ENCODE measurements at places on chromosomes 3 and 15.

GRCh38 chr15:88714782-88715372, 76.1 kb downstream of the ISG20 start:
- DNase-seq: no peak

GRCh38 chr3:32862247-32862935, 44.6 kb downstream of the TRIM71 start:
- no peak for DNase-seq

DNA sequence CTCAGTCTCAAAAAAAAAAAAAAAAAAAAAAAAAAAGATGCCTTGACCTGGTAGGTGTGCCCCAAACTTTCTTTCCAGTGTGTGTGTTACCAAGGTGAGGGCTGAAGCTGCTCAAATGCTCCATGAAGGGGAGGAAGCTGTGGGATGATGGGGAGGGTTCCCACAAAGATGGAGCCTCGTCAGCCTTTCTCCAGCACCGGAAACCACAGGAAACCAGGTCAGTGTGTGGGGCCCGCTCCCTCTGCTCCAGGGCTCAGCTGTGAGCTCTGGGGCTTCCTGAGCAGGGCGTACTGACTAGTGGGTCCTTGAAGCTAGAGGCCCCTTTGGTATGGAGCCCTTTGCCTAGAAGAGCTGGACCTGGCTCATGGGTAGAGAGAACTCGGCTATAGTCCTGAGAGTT, 681 bp upstream of the IL17RE start:
- DNase-seq: no peak

DNA sequence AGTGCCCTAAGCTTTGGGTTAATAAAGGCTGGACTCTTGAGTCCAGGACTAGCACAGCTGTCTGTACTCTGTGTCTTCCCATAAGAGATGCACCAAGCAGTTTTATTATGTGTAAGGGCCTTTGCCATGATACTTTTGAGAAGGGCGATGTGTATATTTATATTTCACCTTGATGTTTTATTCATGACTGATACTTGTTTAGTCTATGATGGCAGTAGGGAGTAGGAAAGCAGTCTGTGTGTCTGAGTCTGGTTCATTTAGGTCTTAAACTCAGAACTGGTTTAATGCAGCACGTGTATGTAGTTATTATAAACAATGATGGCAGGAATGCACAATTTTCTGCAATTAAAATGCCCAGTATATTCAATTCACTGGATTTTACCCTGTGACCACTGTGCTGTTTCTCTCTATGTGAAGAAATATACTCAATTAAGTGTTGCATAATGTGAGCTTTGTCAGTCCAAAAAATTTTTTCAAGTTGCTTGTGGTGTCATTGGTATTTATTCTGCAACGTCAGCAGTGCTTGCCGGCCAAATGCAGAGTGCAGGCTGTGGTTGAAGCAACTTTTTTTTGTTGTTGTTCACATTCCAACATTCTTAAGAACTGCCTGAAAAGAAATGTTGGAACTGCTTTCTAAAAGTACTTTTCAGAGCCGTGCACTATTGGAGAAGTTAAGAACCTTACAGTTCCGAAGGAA, 423.7 kb upstream of the SEMA6D start:
- DNase-seq: no peak

- no peak for DNase-seq
Observed at GRCh38 chr15:62887113-62887570, 155.4 kb upstream of the TPM1 start.

DNA sequence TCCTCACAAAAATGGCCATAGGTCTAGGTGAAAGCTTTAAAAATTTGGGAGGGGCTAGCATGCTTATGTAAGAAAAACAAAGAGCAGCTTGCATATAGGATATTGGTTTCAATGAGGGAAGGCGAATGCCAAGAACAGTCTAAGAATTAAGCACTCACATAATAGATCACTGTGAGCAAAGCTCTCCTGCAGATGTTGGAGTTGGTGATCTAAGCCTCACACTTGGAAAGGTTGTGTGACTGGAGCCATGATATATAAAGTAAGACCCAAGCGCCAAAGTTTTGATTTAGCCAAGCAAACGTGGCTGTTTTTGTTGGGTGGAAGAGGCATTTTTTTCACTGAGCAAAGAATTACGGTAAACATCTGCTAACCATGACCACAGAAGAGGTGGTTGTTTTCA, 237.5 kb downstream of the FOXP1 start:
- no peak for DNase-seq

- DNase-seq: no peak
Observed at GRCh38 chr3:72449551-72449950, 398.7 kb downstream of the SHQ1 start.
